ENCODE measurements at places on chromosomes 7 and 10.

DNA sequence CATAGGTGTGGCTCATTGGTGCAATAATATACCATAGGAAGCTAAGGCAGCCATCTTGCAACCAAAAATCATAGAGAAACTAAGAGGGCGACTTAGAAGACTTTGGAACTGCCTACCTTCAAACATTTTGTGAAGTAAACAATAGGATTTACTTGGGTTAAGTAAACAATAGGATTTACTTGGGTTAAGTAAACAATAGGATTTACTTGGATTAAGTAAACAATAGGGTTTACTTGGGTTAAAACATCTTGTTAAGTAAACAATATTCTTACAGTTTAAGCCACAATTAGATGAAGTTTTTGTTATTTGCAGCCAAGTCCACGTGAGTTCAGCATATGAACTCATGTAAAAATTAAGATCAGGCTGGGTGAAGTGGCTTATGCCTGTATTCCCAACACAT, 722.4 kb upstream of the AUTS2 start:
- DNase-seq, result no peak

DNA sequence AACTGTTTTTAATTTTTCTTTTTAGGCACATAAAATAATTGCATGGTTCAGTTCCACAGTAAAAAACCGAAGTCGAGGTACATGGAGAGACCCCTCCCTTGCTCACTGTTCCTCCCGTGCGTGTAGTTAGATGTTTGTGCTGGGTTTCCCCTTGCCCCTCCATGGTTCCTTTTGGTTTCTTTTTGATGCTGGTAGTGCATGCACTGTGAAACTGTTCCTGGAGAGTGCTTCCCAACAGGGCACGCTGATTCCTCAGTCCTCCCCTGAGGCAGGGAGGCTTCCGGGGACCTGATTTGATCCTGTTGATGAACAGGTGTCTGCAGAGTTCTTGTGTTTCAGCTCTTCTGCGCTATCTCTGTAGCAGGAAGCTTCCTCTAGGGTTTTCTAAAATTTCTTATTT, 69.5 kb downstream of the ADCY1 start:
- DNase-seq, result no peak

DNA sequence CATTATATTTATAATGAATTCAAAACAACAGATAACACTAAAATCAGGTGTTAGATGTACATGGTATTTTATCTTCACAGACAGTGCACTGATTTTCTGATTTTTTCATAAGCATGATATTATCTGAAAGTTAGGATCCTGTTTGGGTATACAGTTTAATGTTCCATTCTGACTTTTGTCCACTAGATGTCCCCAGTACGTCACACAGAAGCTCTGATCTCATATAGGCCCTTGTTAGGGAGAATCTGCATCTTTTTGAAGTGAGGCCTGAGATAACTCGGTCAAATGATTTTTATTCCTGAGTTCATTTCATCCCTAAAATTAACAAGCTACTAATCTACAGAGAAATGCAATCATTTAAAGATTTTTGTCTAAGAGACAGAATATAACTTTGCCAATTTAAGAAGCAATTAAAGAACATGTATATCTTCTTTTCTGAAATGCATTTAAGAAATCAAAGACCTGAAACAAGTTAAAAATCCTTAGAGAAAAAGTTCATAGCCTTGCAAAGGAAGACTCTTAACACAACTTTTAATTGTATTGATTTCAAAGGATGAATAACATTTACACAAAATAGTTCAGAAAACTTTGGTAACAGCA, 72.0 kb upstream of the TES start:
- peak; percentile 74 for DNase-seq

- DNase-seq, result no peak
Observed at GRCh38 chr10:68342909-68343516, 10.3 kb upstream of the PBLD start.

GRCh38 chr10:49783645-49784044, 21.5 kb upstream of the OGDHL start:
- no peak for DNase-seq

DNA sequence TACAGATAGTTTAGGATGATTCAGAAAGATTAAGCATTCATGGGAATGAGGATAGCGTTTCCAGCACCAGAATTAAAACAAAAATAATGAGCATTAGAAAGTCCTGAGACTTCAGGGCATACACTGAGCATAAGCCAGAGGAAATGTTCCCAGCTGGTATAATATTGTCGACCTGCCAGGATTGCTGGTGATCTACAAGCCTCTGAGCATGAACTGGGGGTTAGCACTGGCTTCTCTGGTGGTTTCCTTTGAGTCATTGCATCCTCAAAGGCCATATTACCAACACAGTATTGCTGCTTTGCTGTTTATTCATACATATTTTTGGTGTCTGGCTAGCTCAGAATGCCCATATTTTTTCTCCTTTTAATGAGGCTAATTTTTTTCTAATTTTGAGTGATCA, 10.7 kb upstream of the ATRNL1 start:
- DNase-seq, result no peak

DNA sequence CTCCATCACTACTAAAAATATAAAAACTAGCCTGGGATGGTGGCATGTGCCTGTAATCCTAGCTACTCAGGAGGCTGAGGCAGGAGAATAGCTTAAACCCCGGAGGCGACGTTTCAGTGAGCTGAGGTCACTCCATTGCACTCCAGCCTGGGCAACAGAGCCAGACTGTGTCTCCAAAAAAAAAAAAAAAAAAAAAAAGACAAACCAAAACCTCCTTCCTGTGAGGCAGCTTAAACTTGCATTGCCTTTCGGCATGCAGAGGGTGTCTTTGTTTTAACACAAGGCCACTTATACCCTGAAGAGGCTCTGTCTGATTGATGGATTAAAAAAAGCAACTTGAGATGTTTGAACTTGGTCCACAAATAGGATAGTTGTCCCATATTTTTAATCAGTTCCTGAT, 128.4 kb upstream of the RSU1 start:
- DNase-seq, result no peak

DNA sequence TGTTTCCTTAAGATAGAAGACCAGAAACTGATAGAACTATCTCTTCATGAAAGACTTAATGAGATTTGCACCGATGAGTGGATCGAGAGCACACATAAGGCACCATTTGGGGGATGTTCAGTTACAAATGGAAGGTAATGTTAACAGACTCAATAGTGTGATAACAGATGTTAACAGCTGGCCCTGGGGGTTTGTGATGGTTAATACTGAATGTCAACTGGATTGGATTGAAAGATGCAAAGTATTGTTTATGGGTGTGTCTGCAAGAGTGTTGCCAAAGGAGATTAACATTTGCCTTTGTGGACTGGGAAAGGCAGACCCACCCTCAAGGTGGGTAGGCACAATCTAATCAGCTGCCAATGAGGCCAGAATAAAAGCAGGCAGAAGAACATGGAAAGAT, 130.5 kb upstream of the DGKB start:
- no peak for DNase-seq

DNA sequence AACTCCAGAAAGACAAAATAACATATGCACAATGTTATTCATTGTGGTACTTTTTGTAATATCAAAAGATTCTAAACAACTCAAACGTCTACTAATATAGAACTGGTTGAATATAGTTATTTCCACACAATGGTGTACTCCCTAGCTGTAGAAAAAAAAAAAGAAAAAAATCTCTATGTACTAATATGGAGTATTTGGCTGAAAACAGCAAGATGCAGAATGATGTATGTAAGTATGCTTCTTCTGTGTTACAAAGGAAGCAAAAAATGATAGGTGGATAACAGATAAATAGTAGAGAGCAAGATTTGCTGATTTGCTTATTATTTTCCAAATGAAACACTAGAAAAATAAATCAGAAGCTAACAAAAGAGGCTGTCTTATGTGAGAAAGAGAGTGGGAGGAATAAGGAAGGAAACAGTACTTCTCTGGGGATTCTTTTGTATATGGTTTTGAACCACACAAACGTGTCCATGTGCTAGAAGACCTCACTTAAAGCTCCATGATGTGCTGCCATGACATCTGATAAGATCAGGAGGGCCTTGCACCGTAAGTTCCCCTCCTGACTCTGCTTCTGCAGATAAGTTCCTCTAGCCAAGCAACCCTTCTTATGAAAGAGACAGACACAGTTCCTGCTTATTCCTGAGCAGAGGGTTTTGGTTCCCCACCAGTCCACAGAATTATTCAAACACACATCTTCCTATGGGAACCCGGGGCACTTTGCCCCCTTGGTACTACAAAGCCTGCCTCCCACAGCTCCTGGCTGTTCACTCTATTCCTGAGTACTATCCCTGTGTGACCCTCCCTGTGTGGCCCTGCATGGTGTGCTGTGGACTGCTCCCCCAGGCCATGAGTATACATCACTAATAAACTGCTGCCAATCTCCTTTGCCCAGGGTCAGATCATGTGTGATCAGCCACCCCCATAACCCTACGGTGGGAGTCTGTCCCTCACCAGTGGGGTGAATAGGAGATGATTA, 159.1 kb downstream of the CCDC71L start:
- no peak for DNase-seq

GRCh38 chr7:26853788-26854393, 10.5 kb downstream of the SKAP2 start:
- peak; percentile 13 for DNase-seq

- DNase-seq, result no peak
Observed at GRCh38 chr7:135232720-135233119, 918 bp upstream of the STRA8 start.

DNA sequence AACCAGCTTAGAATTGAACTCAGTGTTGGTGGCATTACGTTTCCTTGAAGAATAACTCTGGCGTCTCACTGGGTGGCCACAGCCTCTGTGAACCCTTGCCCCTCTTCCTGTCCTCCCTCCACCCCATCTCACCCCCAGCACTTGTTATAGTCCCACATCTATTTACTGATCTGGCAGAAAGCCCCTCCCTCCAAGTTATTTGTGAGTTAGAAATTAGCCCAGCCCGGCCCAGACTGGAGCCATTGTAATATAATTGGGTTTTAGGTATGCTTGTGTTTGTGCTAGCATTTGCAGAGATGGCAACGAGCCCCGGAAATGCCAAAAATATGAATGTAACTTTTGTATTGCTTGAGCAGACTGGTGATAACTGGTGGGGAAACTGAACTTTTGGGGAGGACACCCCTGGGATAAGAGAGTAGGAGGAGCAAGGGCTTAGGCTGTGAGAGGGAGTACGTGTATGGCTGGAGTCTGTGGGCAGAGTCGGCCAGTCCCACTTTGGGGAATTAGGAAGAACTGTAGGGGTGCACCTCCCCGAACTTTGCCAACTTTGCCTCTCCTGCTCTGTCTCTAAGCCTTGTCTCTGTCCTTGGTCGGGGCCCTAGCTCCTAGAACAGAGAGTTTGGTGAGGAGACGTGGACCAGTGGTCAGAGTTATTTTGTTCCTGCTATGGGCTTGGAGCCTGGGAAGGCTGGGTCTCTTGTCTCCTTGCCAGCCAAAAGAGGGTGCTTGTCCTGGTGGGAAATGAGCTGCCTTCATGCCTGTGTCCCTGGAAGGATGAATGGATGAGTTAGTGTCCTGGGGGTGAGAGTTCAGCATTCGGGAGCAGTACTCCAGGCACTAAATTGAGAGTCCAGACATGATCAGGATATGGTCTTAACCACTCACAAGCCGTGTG, 19.3 kb upstream of the TRIM8 start:
- no peak for DNase-seq

DNA sequence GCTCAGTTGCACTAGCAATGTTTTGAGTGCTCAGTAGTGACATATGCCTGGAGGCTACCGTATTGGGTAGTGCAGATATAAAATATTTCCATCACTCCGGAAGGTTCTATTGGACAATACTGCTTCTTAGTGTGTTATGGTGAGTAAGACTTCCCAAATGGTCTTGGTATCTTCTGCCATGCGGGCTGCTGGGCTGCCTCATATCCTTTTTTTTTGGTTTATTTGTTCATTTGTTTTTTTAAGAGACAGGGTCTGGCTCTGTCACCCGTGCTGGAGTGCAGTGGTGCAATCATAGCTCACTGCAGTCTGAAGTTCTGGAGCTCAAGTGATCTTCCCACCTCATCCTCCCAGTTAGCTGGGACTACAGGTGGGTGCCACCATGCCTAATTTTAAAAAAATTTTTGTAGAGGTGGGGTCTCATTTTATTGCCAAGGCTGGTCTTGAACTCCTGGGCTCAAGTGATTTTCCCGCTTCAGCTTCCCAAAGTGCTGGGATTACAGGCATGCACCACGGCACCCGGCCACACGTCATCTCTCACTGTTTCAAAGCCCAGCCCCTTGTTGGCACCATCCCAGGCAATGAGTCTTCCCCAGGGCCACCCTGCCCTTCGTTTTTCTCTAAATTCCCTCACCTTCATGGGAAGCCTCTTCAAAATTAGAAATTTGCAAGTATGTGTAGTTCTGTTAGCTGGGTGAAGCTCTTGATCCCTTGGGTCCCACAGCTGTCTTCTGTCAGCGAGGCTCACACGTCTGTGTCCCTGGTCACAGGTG, 111.0 kb upstream of the KLF14 start:
- no peak for DNase-seq

DNA sequence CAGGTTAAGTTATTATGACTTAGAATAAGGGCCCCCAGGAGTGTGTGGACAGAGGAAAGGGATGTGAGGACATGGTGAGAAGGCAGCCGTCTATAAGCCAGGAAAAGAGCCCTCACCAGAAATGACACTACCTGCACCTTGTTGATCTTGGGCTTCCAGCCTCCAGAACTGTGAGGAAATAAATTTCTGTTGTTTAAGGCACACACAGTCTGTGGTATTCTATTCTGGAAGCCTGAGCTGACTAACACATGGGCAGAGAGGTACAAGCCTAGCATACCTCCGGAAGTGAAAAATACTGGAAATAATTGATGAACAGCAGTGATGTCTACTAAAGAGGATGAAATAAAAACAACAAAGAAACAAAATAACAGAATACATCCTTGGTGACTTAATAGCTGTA, 46.1 kb upstream of the GRB10 start:
- no peak for DNase-seq

GRCh38 chr10:107576746-107577145, 412.2 kb upstream of the SORCS1 start:
- no peak for DNase-seq

DNA sequence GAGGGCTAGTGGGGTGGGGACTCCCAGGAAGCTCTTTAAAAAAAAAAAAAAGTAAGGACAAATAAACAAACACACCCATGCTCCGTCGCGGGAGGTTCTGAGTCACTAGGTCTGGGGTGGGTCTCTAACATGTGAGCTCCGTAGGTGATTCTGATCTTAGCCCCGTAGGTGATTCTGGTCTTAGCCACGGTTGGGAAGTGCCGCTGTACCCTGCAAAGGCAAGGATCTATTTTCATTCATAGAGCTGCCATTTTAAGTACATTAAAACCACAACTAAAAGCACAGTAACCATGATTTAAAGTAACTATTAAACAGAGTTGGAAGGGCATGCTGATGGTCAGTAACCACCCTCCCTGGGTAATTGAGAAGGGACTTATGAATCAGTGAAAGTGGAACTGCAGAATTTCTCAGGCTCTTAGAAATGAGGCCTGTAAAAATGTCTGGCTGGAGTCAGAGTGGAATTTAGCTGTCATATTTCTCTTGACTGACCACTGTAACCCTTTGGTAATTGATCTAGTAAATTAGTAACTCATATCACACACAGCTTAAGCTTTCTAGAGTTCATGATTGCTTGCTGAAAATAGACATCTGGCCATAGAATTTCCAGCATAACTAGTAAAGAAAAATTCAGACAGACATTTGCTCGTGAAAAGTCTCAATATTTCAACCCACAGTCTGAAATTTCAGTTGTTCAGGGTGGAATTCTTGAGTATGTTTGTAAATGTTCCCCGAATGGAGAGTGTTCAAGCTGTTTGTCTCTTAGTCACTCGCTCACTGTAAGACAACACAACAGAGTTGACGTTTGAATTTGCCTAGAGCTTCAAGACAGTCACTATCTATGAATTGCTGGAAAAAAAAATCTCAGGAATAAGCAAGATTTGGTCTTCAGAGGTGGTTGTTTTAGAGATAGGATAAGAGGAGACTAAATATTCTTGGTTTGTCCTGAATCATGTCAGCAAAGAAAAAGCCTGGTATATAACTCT, 34.2 kb upstream of the TCF7L2 start:
- DNase-seq, result no peak

Data from midbrain (tissue), 1 donor.